GM23248 (cell line): ENCODE measurements at places on chromosomes 6 and 20. TPM values are rescaled to one million over a fixed set of nuclear protein-coding genes. Genes with fewer than 3 reads are reported as not detected.

GRCh38 chr20:62580052-62580451, 62.3 kb upstream of the SLCO4A1 start:
- peaks cover 49% of the 10 kb centered on the region for H3K27me3 ChIP-seq
- DNase-seq = no peak
- H3K4me3 ChIP-seq = no peak overlapping the region
- H3K4me1 ChIP-seq = no peaks in the 10 kb centered on the region

- H3K36me3 ChIP-seq = no peaks in the 10 kb centered on the region
- peak overlapping the region; percentile 7; the same call in 1 of the 2 replicates for H3K4me3 ChIP-seq
- no peaks in the 10 kb centered on the region for H3K27me3 ChIP-seq
- peak overlapping the region; percentile 36 for H3K27ac ChIP-seq
- H3K4me1 ChIP-seq = peaks cover 29% of the 10 kb centered on the region
These were observed 52.7 kb downstream of the LYRM4 start for GRCh38 chr6:5208057-5208456.

- H3K4me3 ChIP-seq = peak overlapping the region; percentile 90
- peak; percentile 27 for DNase-seq
- H3K36me3 ChIP-seq = no peaks in the 10 kb centered on the region
- no peaks in the 10 kb centered on the region for H3K27me3 ChIP-seq
- H3K4me1 ChIP-seq = peaks cover 44% of the 10 kb centered on the region
These were observed 4.0 kb downstream of the QKI start for GRCh38 chr6:163418311-163419029.

SOX18 gene
- not detected in 2 replicates for total RNA-seq

ZKSCAN8 gene
- total RNA-seq = 12.0 and 13.2 TPM in 2 replicates
